ENCODE measurements at places on chromosomes 4 and X.

DNA sequence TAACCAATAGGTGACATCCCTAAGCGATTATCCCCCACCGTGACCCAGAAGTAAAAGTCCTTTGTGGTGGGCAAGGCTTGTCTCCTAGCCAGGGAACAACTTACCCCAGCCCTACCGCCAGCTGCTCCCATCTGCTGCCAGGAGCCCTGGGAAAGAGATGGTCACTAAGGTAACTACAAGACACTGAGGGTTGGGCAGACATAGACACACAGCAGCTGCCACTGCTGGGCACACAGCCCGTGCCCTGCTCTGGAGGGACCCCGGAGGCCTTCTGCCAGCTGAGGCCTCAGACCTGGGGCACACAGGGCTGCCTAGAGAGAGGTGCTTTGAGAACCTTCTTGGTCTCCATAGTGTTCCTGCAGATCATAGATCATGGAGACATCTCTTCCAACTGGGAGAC lies 53.0 kb upstream of the PROM1 start:
- DNase-seq = no peak

DNA sequence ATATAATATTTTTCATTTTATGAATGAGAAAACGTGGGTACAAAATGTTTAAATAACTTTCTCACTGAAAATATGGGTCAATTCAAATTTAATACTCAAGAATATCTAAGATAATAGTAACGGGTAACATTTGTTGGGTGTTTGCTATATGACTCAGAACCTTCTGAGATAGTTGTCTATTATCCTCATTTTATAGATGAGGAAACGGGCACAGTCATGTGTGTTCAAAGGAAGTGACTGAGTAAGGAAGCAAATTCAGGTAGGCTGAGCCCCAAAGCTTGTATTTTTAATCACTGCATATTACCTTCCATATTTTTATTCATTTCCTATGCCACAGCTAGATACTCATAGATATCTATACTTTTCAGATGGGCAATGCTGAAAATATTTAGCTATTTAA lies 12.2 kb upstream of the CAMK2D start:
- DNase-seq = no peak

DNA sequence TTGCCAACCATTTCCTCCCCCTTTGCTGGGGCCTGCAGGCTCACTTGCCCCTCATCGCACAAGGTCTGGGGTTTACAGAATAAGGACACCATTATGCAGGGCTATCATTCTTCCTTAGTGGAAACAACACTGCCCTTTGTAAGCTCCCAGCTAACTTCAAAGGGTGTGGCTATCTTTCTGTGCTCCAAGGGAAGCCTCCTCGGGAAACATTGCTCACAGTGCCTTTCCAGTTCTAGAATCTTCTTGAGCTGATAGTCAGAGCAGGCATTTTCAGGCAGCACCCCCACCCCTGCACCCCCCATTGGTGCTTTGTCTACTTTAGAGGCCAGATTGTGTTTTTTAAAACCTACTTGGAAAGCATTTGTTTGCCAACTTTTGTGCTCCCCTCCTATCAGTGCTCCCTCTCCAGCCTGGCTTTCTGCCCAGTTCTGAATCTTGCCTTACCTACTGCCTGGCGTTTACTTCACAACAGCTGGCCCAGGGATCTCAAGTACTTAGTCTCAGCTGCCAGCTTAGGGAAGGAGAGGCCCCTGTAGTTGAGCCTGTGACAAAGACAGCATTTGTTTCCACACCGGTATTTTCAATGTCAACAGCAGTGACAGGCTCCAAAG lies 53.5 kb downstream of the PLAC1 start:
- DNase-seq = no peak

- no peak for DNase-seq
These were observed 230.8 kb downstream of the TMEM47 start for GRCh38 chrX:34426334-34426733.

DNA sequence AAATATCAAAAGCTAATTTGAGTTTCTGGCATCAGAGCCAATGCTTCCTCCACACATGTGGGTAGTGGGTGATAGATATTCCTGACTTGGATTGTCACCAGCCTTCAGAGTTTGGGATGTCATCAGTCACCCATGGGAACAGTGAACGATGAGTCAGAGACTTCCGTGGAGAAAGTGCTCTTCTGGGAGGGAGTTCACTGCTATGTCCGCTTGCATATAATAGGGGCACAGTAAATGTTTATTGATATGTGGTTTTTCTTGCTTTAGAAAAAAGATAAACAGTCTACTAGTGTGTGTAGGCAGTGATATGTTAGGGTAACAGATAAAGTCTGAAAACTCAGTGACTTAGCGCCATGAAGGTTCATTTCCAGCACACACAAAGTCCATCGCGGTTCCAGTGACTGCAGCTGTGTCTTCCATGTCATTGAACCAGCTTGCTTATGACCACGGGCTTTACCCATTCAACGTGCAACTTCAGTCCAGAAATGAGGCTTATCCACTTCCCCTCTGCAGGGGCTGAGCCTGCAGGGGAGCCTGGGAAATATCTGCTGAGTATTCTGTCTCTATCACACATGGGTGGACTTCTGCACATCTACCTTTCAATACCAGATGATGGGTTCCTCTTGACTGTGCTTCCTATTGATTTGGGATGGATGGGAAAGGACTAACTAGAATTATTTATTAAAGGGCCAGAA lies 87.7 kb upstream of the WWC2 start:
- DNase-seq = no peak

- no peak for DNase-seq
These were observed 40.1 kb upstream of the EIF1AX start for GRCh38 chrX:20181598-20182329.

GRCh38 chrX:1391707-1392375 lies at the start of gene SLC25A6:
TSS of gene SLC25A6 (minus strand) at chrX:1392113. CDS start at chrX:1392009, 104 bp downstream.
- DNase-seq = peak; percentile 98

DNA sequence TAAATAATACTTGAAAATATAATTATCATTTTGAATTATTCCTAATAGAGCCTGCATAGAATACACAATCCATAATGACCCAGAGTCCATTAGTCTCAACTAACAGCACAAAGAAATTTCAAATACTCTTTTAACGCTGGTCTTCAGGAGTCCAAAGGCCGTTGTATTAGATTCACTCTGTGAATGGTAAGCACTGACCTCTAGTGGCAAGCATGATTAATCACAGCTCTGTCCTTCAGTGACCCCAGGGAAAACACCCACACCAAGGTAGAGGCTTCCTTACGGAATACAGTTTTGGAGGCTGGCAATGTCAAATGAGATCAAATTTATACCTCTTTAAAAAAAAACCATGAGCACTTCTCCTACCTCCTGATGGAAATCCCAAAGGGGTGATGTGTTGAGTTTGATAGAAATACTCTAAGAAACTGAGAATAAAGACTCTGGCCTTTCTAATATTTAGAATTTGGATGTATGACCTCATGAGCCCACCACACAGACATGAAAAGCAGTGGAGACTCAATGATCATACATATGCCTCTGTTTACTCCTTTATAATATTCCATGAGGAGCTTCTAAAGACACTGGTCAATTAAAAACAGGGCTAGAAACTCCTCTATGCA lies 147.2 kb upstream of the DKK2 start:
- no peak for DNase-seq

- no peak for DNase-seq
These were observed 71.3 kb upstream of the STS start for GRCh38 chrX:7076245-7076661.

GRCh38 chrX:154135458-154136229 lies 8.4 kb upstream of the OPN1LW start:
- no peak for DNase-seq

GRCh38 chr4:120874792-120875774 lies 47.4 kb downstream of the PRDM5 start:
- DNase-seq = no peak

DNA sequence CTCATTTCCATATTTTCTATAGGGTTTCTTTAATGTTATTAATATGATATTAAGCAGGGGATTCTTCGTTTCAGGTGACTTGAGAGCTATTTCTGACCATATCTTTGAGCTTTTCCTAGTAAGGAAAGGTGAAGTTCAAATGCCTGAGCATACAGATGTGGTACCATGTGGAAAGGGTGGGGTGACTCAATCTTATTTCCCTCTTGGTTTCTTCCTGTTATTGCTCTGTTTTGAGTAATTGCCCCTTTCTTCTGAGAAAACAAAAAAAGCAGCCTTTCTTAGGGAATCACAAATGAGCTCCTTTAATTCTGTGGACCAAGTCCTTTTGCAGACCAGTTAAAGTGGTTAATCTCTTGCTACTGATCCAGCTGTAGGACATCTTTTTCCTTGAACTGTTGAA lies 41.0 kb upstream of the AGA start:
- DNase-seq = no peak

DNA sequence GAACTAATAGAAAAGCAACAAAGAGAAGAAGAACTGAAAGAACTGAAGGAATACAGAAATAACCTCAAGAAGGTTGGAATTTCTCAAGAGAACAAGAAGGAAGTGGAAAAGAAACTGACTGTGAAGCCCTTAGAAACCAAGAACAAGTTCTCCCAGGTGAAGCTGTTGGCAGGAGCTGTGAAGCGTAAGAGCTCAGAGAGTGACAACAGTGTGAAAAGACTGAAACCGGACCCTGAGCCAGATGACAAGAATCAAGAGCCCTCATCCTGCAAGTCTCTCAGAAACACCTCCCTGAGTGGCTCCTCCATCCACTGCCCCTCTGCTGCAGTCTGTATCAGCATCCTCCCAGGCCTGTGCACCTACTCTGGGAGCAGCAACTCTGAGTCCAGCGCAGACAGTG lies 8.4 kb upstream of the FHDC1 start:
- no peak for DNase-seq

DNA sequence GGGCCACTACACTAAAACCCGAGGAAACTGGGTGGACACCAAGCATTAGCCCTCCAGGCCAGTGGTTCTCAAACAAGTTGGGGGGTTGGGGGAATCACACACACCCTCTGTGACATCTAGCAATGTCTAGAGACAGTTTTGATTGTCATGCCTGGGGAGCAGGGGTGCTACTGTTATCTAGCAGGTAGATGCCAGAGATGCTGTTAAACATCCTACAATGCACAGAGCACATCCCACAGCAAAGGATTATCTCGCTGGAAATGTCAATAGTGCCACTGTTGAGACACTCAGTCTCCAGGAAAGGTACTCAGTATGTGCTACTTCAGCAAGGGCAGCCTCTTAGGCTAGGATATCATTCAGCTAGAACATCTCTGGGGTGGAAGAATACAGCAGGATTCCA lies 1.3 kb downstream of the SMC1A start:
- DNase-seq = no peak

- DNase-seq = no peak
These were observed 18.7 kb downstream of the KDM6A start for GRCh38 chrX:44891642-44892041.

DNA sequence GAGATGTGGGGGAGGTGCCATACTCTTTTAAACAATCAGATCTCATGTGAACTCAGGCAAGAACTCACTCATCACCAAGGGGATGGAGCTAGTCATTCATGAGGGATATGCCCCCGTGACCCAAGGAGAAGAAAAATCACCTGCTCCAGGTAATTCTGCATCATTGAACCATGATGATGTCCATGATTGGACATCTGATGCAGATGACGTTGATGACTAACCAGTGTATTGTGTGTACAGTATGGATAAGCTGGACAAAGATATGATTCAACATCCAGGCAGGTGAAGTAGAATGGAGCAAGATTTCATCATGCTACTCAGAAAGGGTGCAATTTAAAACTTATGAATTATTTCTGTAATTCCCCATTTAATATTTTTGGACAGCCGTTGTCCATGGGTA lies 286.4 kb upstream of the SMIM31 start:
- DNase-seq = no peak

GRCh38 chr4:2101346-2102044 lies 42.4 kb downstream of the NAT8L start:
- no peak for DNase-seq

- no peak for DNase-seq
These were observed 1.6 kb upstream of the PHOX2B start for GRCh38 chr4:41750121-41750625.
